Aorta (tissue), 5 donors: ENCODE measurements at places on chromosomes 6 and 20. TPM values are rescaled to one million over a fixed set of nuclear protein-coding genes. Genes with fewer than 3 reads are reported as not detected.
A peak's percentile ranks its signal among the peaks of the same experiment; 100 is the strongest.

IPCEF1 gene
- total RNA-seq: 4.7 TPM

- DNase-seq: no peak
Observed at GRCh38 chr6:123520217-123520616, 116.5 kb downstream of the TRDN start.

DNA sequence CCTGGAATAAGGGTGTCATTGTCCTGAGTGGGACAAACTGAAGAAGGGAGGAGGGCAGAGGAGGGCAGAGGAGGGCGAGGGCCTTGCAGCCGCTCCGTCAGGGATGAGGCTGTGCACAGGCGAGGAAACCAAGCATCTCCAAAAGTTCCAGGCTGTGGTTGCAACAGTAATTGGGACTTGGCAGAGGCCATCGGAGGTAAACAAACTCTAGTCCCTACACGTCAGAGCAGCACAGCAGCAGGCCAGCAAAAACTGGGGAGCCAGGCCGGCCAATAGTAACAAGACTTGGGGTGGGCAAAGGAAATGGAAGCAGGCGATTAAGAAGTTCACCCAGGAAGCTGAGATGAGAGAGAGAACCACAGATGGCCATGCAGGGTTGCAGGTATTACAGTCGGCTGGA is 142.8 kb downstream of the SMOC2 start:
- no peak for DNase-seq

KCNK16 gene
- not detected for total RNA-seq

DNA sequence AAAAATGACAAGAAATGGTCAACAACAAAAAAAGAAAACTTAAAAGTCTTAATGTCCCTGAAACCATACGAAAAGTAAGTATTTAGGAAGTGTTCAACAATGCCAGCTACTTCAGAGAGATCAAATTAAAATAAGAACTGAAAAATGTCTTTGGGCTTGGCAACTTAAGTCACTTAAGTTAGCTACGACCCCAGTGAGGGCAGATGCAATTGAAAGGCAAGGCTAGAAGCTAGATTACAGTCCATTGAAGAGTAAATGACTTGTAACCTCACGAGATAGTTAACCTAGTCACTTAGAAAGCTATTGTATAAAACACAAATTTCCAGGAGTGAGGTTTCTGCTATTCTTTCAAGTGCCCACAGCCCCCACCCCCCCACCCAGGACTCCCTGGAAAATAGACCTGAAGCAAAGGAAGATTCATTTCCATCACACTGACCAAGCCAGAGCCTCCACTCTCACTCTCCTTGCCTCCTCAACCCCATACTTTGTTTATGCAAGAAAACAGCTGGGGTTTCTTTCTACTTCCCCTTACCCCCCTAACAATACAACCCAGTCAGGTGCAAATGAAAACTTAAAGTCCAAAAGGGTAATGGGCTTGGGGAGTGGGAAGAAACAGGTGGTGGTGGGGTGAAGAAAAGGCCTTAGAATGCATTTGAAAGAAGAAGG is 14.6 kb downstream of the RTN4IP1 start:
- DNase-seq: no peak

GRCh38 chr6:35086282-35086632 is 54.9 kb downstream of the TCP11 start:
- peak; percentile 44 for DNase-seq
